CD4-positive, alpha-beta T cell treated with Interleukin-15 for 4 hours (primary cell): ENCODE measurements at places on chromosomes 2 and 18.

GRCh38 chr2:215828528-215829184 is 184.7 kb downstream of the MREG start:
- DNase-seq = peak; percentile 12

DNA sequence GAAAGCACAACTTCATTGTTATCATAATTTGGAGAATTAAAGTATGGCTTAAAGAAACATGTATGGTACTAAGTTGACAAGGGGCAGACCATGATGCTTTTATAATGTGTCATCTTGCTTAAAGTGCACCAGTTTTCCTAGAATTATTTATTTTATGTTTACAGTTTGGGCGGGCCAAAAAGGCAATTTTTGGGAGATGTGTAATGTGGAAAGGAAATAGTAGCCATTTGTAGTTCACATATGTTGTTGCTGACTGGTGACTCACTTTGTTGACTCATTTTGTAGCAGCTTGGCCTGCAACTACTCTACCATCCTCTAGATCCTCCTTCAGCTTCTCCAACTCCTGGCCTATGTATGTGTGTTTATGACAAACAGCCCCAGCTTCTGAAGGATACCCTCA is 7.7 kb downstream of the ZSCAN30 start:
- DNase-seq = no peak

DNA sequence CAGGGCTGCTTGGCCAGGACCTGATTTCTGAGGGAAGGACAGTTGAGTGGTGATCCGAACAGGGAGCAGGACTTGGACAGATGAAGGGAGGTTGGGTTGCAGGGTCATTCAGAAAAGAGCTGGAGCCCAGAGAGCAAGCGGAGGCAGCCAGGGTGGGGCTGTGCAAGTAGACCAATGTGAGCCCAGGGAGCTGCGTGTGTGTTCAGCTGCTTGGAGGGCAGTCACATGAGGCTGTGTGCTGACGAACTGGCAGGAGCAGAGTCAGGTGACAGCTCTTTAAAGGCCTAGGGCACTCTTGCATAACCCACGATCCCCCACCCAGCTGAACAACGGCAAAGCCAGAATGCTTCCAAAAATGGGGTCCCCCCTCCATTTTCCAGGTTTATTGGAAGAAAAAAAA is 4.6 kb upstream of the MLPH start:
- no peak for DNase-seq

DNA sequence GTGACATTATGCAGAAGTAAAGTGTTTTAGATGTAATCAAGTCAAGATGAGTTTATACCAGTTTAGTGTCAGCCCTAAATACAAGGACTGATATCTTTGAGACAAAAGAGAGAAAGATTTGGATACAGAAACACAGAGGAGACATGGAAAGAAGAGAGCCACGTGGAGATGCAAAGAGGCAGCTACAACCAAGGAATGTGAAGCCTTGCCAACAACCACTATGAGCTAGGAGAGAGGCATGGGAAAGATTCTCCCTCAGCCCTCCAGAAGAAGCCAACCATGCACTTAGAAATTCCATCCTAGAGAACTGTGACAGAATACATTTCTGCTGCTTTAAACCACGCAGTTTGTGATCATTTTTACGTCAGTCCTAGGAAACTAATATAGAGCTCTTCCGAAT is 217.2 kb downstream of the DOK6 start:
- DNase-seq = no peak

- no peak for DNase-seq
Observed at GRCh38 chr2:9649261-9649660, 18.5 kb upstream of the YWHAQ start.

DNA sequence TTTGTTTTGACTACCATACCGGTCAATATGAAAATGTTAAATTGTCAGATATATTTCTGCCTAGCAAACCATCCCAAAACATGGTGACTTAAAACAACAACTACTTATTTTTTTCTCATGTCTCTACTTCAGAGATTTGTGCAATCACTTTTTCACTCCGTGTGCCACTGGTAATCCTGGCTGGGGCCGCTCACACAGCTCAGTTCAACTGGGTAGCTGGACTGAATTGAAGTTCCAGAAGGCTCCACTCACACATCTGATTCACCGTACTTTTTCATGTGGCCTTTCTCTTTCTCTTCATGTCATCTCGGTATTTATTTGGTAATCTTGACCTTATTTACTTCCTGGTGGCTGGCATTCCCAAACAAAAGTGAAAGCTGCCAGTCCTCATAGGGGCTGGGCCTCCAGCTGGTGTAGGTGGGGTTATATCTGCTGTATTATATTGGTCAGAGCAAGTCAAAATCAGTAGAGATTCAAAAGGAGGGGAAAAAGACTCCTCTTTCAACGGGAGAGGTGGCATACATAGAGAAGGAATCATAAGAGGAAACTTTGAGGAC is 513.9 kb upstream of the NXPH2 start:
- no peak for DNase-seq

- no peak for DNase-seq
Observed at GRCh38 chr2:158006961-158007719, 94.5 kb upstream of the UPP2 start.

- DNase-seq = no peak
Observed at GRCh38 chr2:109164739-109165221, 35.8 kb downstream of the SH3RF3 start.

DNA sequence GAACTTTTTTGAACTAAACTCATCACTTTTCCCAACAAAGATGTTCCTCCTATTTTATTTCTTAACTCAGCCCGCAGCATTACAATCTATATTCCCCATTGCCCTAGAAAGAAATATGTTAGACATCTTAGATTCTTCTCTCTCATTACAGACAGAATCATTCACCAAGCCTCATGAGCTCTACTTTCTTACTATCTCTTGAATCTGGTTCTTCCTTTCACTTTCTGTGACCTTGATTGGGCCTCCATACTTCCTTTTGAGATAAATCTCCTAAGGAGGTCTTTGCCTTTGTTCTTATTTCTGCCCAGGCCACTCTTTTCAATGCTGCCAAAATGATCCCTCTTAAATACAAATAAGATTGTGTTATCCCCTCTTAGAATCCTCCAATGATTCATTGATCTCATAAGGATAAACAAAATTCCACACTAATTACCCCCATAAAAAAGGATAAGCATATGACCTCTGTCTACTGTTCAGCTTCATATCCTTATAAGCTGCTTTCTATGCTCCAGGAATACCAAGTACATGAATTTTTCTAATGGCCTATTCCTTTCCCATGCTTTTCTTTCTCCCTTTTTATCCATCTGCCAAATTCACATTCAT is 400.0 kb downstream of the ARHGAP15 start:
- no peak for DNase-seq

GRCh38 chr2:20624156-20624883 is 26.6 kb downstream of the HS1BP3 start:
- DNase-seq = no peak

DNA sequence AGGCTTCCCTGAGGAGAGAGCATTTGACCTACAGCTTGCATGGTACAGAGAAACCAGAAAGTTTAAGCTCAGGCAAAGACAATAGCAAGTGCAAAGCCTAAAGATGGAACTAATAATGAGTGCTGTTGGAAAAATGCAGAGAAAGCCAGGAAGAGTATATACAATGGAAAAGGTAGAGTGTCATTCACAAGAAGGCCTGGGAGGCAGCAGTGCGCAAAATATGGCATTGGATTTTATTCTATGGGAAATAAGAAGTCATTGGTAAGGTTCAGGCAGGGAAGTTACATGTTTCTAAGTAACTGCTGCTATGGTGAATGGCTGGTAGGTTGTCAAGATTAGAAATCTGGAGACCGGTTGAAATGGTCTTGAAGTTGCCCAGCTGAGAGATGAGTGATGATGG is 2167.3 kb upstream of the CELF4 start:
- DNase-seq = no peak

DNA sequence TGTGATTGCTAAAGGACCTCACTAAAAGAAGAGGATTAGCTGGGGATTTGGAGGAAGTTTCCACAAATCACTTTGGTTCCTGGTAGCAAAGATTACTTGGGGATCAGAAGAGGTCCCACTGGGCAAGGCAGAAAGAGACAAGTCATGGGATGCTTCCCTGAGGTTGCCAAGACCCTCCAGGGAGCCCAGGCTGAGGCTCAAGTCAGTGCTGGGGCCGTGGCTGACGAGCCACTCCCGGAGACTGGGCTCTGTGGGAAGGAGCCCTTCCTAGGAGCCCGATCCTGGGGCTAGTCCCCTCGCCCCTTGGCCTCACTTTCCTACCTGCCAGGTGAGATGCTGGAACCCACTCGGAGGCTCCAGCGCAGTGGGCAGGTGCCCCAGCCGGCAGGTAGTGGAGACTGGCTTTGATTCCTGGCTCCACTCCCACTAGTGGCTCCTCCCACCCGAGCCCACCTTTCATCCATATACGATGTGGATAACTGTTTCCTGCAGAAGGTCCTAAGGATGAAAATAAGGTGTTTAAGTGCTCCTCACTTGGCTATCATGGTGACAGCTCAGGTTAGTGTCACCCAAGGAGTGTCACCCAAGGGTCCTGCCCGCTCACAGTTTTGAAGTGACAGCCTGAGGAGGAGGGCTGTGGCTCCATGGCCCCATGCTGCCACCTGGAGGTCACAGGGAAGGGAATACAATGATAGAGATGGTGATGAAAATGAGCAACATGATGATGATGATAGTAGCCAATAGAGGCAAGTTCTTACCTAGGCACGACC is 100.5 kb downstream of the CAPN13 start:
- DNase-seq = peak; percentile 69

GRCh38 chr2:177784745-177785067 is 287.9 kb downstream of the PDE11A start:
- no peak for DNase-seq

GRCh38 chr18:25275412-25276001 is 76.5 kb downstream of the ZNF521 start:
- DNase-seq = no peak

DNA sequence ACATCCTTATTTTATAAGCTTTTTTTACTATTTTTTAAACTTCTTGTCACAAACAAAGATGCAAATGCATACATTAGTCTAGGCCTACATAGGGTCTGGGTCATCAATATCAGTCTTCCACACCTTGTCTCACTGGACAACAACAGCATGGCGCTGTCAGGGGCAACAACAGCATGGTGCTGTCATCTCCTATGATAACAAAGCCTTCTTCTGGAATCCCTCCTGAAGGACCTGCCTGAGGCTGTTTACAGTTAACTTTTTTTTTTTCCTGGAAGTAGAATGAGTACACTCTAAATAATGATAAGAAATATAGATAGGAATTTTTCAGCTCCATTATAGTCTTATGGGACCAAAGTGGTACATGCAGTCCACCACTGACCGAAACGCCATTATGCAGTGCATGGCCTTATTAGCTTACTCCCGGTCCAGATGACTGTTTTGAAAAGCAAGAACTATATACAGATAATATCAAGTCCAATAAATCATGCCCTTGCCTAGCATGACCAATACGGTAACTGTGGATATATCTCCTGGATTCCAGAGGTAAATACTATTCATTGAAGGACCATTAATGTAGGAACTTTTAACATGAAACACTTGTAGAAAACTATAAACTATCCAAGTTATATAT is 38.4 kb downstream of the TCF4 start:
- no peak for DNase-seq

DNA sequence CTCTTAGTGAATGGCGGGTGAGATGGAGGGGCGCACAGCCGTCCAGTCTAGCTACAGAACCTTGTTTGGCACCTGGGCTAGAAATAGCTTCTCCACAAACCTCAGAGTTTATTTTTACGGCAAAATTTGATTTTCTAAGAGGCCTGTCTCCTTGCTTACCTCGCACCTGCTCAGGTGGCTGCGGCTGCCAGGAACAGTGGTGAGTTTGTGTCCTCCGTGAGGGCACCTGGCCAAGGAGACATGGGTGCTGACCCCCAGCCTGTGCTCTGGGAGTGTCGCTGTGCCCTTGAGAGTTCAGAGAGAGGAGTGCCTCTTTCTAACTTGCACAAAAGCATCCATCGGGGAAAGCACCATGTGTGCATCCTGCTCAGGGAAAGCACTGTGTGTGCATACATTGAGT is 97.2 kb downstream of the KLHL29 start:
- no peak for DNase-seq

- DNase-seq = no peak
Observed at GRCh38 chr18:48942554-48943261, 8.1 kb downstream of the SMAD7 start.

GRCh38 chr2:19899985-19900930 is 1.5 kb downstream of the TTC32 start:
- DNase-seq = peak; percentile 43

DNA sequence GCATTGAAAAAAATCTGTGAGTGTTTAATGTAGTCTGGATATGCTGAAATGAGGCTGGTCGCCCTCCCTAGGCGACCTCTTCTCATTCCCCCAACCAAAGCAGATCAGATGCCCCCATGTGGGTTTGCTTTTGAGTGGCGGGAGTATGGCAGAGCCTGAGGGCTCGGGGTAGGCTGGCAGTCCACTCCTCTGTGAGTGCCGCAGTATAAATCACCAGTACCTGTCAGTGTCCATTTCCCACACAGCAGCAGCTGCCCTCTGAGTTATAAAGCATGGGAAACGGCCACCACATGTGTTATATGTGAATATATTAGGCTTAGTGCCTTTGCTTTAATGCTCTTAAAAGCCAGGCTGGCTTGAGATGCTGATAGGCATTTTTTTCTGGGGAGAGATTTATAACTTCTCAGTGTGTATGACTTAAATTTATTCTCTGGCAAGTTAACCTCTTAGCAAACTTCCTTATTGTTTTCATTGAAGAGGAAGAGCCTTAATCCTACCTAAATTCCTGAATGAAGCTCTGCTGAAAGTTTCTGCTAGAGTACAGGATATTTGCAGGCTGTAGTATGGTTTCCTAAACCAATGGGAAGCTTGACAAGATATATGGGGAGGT is 3.8 kb downstream of the DCC start:
- DNase-seq = no peak

DNA sequence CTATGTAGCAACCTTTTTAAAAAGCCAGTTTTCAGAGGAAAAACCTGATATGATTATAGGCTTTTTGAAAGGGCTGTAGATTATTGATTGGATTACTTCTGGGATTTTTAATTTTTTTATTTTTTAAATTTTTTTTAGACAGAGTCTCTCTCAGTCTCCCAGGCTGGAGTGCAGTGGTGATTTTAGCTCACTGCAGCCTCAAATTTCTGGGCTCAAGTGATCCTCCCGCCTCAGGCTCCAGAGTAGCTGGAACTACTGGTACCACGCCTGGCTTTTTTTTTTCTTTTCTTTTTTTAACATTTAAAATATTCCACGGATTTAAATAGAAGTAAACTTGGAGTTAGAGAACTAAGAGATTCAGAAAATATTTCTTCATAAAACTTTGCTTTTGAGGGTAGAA is 1.2 kb downstream of the MRPL19 start:
- no peak for DNase-seq

- DNase-seq = no peak
Observed at GRCh38 chr2:181952404-181953226, 33.0 kb upstream of the PPP1R1C start.

GRCh38 chr2:229910832-229911412 is 10.9 kb downstream of the TRIP12 start:
- peak; percentile 43 for DNase-seq

GRCh38 chr2:228657807-228658402 is 476.4 kb upstream of the SPHKAP start:
- DNase-seq = no peak
